ENCODE measurements at places on chromosomes 3 and 15.

DNA sequence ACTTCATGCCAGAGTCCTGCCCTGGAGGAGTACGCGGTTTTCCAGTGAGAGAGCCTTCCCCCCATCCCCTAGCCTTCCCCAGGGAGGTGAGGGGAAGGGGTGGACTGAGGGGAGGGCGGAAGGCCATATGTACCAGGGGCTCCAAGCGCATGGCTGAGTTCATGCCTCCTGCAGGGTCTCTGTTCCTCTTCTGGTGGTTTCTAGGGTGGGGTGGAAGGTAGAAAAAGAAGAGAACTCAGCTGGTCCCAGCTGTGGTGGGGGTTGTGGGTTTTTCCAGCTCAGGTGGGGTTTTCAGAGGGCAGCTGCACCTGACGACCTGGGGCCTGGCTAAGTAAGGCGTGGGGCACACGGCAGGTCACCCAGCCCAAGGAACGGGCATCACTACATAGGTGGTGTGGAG lies 10.7 kb upstream of the IQSEC1 start:
- DNase-seq = no peak

- DNase-seq = no peak
These were observed 36.8 kb upstream of the MAP3K13 start for GRCh38 chr3:185325946-185326791.

- DNase-seq = no peak
These were observed 2.7 kb upstream of the OPA1 start for GRCh38 chr3:193590088-193590856.

DNA sequence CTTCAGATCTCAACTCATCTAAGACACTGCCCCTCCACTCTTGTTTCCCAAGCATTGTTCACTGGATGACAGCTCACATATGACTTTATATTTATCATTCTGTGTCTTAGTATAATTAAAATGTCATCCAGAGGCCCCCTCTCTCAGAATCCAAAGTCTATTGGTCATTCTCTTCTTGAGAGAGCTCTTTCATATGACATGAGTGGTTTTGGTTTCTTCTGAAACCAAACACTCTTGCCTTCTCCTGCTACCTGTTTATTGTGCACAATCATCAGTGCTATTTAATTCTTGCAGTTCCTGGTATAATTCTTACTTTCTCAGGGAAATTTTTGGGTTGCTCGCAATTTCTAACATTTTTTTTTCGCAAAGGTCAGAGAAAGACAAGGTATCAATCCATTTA lies 249.5 kb downstream of the IL5RA start:
- DNase-seq = no peak

- no peak for DNase-seq
These were observed 7.0 kb upstream of the NIPA2 start for GRCh38 chr15:22831473-22831872.

GRCh38 chr3:88321363-88322050 lies 171.7 kb downstream of the C3orf38 start:
- DNase-seq = no peak

- no peak for DNase-seq
These were observed 45.4 kb downstream of the PSMD6 start for GRCh38 chr3:63977893-63978292.

GRCh38 chr3:120125992-120126391 lies 31.7 kb upstream of the GSK3B start:
- no peak for DNase-seq

DNA sequence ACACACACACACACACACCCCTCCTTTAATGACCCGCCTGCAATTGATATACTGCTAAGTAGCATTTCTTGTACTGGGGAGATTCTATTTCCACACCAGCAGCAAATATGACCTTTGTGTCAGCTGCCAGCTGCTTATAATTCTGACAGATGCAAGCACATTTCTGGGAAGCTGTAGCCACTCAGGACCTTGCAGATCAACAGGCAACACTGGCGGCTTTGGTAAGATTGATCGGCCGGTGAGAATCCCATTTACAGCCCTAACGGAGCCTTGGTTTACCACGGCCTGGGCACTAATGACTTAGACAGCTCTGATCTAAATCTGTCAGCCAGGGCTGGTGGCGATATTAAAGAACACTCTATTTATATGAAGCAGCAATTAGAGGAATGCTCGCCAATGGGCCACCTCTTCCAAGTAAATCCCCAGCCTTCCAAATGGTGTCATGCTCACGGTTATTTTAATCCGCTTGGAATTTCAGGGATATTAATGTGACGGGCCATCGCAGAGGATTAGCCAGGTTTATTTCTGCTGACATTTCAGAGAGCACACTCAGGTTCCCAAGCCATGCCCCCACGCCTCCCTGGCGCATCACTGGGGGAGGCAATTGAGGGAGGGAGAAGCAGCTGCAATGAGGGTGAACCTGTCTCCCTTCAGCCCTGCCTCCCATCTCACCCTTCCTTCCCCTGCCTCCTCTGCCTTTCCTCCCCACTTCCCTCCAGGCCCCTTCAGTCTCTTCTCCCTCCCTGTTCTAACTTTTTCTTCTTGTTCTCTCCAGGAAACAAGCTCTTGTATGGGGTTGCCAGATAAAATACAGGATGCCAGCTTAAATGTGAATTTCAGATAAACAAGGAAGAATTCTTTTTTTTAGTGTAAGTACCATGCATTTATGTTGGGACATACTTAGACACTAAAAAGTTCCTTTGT lies 287.0 kb downstream of the TLE3 start:
- no peak for DNase-seq

DNA sequence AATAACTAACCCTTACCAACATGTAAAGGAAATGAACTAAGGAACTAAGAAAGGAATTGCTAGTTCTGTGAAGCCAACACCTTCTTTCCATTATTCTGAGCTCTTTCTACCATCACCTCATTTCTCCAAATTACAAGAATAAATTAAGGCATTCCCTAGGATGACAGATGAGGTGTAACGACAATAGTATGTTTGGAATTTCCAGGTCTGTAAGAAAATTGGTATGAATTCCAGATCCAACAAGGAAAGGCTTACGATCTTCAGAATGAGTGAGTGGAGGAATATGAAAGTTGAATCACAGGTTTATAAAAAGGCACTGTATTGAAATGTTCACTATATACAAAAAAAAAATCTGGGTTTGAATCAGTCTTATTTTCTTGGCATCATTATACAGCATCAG lies 4.5 kb upstream of the NANOGP8 start:
- no peak for DNase-seq

DNA sequence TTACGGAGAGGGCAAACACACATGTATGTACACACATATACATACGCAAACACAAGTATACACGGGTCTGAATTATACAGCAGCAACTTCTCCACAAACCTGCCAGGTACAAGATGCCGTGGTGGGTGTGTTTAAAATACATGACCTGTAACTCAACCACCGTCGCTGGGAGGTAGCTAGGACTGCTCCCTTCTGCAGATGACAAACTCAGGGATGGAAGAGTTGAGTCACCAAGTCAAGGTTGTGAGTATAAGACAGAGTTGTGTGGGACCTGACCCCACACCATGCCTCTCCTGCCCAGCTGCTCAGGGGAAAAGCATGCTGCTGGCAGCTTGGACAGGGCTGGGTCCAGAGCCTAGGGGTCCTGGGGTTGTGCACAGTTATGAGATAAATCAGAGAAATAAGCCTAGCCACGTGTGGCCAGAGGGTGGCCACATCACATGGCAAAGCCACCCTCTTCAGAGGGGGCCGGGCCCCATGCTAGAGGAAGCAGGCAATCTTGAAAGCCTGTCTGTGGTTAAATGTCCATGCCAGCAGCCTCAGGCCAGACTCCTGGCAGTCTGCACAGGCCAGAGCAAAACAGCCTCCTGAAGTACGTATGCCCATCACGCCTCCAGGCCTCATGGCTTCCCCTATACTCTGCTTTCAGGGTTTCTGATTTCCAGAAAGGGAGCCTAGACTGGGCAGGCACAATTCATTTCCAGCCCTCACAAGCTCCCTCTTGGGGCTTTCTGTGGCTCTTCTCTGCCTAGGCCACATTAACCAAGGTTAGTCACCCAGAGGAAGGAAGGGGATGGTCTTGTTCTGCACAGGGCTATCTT lies 107.7 kb upstream of the RPL32 start:
- no peak for DNase-seq

DNA sequence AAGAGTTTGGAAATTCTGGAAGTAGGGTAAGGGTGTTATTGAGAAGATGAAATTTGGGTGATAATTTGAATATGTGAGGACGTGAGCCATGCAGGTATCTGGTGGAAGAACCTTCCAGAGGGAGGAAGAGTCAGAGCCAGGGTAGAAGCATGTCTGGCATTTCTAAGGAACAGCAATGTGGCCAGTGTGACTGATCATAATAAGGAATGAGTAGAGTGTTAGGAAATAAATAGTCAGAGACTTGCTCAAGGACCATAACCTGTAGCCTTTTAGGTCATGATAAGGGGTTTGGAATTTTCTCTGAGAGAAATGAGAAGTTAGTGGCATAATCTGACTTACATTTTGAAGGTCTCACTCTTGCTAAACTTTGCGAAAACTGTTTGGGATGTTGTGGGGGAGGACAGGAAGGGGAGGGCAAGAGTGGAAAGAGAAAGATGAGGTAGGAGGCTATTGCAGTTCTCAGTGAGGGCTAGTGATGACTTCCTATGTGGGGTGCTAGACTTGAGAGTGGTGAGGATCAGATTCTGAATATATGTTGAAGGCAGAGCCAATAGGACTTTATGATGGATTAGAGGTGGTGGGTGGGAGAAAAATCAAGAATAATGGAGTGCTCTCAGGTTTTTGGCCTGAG lies 568.3 kb downstream of the AGBL1 start:
- no peak for DNase-seq
